ENCODE measurements at places on chromosomes 6 and 20.

DNA sequence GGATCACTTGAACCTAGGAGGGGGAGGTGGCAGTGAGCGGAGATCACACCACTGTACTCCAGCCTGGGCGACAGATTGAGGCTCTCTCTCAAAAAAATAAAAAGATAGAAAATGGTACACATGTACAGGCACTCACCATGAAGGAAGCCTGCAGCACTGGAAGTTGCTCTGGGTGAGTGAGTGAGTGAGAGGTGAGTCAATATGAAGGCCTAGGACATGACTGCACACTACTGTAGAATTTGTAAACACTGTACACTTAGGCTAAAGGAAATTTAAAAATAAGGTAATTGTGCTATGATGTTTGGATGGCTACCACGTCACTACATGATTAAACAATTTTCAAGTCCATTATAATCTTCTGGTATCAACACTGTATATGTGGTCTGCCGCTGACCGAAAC is 216.2 kb downstream of the FOXC1 start:
- no peak for DNase-seq

- DNase-seq = no peak
These were observed 143.6 kb downstream of the DST start for GRCh38 chr6:56499095-56499494.

DNA sequence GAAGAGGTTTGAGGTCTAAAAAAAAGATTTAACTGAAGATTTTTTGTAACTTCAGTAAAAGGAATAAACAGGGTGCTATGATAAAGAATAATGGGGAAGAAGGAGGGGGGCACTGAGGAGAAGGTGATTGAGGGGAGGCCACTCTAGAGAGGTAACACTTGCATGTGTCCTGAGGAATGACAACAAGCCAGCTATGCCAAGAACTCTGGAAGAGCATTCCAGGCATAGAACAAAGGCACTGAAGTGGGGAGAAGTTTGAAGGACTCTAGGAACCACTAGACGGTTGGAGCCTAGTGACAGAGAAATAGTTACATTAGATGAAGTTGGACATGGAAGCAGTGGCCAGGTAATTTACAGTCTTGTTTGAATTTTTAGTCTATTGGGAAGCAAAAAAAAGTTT is 10.8 kb upstream of the SF3B5 start:
- DNase-seq = no peak

- DNase-seq = no peak
These were observed 211.6 kb downstream of the RNF144B start for GRCh38 chr6:18598551-18599264.

DNA sequence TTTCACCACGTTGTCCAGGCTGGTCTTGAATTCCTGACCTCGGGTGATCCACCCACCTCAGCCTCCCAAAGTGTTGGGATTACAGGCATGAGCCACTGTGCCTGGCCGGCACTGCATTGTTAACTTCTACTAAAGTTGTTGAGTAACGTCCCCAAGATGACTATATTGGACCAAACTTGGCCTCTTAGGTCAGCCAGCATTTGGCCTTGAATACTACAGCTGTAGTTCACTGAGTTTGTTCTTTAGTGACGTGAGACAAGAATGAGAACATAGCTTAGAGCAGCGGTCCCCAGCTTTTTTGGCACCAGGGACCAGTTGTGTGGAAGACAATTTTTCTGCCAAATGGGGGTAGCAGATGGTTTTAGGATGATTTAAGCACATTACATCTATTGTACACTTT is 237.1 kb downstream of the TBC1D7 start:
- DNase-seq = no peak

GRCh38 chr20:1378735-1379125 is 14.1 kb downstream of the FKBP1A start:
- no peak for DNase-seq

GRCh38 chr6:98639089-98639635 is 195.2 kb upstream of the POU3F2 start:
- no peak for DNase-seq

GRCh38 chr6:151284012-151284411 is 44.2 kb downstream of the AKAP12 start:
- no peak for DNase-seq

- no peak for DNase-seq
These were observed 6.2 kb downstream of the TRIM26 start for GRCh38 chr6:30206799-30207618.

- DNase-seq = peak; percentile 46
These were observed 1.5 kb upstream of the GMEB2 start for GRCh38 chr20:63628246-63628975.

DNA sequence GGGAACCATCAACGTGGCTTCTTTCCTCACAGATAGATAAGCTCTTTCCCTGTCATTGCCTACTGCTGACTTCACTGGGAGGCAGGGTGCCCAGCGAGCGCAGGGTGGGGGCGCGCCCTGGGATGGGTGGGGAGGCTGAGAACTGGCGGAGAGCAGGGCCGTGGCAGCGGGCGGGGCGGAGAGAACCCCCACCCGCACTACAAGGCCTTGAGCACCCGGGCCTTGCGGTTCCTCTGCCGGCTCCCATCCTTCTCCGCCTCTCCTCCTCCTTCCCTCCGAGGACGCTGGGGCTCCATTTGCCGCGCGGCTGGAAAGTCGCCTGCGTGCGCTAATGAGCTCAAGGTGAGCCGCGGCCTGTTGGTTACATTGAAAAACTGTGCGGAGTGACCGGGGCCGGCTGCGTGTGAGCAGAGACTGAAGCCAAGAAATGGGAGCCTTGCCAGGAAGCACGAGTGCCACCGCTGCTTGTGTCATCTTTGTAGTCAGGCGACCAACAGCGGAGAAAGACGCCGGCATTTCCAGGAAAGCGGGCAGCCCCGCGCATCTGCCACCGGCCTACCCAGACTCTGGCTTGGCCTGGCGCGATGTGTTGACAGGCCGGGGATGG is 963.5 kb upstream of the SLC35B3 start:
- no peak for DNase-seq

DNA sequence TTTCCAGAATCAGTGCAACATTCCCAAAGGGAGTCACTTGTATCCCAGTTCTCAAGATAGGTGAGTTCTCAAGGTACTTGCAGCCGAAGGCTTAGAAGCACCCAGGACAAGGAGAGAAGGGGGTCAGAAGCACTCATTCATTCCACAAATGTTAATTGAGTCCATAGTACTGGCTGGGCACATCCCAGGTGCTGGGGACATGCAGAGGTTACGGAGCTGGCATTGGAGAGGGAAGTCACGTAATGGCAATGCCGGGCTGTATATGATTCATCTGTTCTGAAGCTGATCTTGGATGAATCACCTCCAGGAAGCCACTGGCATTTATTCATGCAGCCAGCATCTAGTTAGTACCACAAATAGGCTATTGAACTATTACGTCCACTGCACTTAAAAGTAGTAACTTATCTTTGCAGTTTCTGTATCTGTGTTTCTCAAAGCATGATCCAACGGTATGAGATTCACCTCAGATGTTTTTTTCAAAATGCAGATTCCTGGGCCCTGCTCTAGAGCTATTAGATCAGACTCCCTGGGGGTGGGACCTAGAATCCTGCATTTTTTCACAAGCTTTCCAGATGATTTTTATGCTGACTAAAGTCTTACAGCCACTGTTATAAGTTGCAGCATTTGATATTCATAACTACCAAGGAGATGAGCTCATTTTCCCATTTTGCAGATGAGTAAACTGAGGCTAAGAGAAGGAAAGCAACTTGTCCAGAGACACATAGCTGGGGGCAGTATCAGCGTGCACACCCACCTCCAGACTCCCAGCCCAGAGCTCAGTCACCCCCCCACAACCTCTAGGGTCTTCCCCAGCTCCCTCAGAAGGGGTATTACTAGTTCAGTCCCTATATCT is 44.1 kb upstream of the ID1 start:
- DNase-seq = no peak

DNA sequence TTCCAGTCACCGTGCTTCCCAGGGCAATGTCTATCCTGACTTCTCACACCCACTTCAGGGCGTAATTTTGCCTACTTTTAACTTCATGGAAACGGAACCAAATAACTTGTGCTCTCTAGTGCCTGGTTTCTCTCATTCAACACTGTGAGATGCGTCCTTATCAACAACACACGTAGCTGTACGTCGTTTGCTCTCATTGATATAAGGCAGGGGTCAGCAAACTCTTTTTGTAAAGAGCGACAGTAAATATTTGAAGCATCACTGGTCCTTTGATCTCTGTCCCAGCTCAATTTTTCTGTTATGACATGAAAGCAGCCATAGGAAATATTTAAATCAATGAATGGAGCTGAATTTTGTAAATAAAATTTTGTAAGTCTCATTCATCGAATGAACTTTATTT is 239.3 kb upstream of the KCNG1 start:
- DNase-seq = no peak

- no peak for DNase-seq
These were observed 90.6 kb downstream of the EYA2 start for GRCh38 chr20:46985250-46985649.

GRCh38 chr6:96856856-96857255 is 19.6 kb upstream of the GPR63 start:
- no peak for DNase-seq

DNA sequence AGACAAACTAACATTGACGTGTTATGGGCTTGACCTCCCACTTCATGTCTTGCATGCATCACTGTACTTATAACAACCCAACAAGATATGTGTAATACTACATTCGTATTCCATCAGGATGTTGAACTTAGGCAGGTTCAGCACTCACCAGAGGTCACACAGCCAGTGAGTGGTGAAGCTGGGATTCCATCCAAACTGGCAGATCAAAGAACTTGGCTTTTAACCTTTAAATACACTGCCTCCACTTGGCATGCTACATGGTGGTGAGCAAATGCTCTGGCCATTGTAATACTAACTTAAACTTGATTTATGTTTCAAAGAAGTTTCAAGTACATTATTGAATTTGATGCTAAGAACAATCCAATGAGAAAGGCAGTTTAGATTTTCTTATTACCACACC is 10.7 kb upstream of the HDDC2 start:
- no peak for DNase-seq

DNA sequence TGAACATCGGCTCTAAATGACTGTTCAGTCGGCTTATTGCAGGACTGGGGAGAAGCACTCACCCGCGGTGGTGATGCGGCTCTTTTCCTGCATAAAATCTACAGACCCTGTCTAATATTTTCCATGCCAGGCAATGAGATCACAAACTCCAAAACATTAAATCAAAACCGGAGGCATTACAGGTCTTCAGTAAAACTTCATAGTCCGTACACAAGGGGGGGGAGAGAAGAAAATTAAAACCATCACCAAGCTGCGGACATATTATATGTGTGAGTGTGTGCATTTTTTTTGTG is 6.3 kb upstream of the PAX1 start:
- no peak for DNase-seq

DNA sequence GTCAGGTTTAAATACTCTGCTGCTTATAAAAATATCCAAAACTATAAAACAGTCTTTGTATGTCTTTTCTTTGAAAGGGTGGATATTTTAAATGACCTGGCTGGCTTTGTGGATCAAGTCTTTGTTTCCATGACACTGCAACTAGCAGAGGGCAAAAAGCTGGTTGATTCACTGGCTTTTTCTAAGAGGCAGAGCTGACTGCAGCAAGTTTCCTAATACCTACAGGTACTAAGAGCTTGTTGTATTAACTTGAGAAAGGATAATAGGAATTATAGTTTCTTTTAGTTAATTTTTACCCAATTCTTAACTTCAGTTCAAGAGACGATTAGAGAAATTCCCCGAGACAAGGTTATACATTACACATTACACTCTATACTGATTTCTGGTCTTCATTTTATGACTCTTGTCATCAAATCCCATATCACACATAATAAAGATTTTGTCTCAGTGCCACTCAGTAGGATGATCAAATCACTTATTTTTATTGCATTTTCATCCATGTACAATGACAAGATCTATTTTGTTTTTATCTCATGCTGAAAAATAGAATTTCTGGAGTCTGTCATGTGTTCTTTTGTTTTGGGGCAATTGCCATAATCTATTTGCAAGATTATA is 120.1 kb upstream of the RIMS1 start:
- DNase-seq = no peak

- no peak for DNase-seq
These were observed 67.2 kb upstream of the LAMP5 start for GRCh38 chr20:9447182-9447581.

GRCh38 chr6:34912715-34913464 is 23.8 kb downstream of the ANKS1A start:
- DNase-seq = no peak

DNA sequence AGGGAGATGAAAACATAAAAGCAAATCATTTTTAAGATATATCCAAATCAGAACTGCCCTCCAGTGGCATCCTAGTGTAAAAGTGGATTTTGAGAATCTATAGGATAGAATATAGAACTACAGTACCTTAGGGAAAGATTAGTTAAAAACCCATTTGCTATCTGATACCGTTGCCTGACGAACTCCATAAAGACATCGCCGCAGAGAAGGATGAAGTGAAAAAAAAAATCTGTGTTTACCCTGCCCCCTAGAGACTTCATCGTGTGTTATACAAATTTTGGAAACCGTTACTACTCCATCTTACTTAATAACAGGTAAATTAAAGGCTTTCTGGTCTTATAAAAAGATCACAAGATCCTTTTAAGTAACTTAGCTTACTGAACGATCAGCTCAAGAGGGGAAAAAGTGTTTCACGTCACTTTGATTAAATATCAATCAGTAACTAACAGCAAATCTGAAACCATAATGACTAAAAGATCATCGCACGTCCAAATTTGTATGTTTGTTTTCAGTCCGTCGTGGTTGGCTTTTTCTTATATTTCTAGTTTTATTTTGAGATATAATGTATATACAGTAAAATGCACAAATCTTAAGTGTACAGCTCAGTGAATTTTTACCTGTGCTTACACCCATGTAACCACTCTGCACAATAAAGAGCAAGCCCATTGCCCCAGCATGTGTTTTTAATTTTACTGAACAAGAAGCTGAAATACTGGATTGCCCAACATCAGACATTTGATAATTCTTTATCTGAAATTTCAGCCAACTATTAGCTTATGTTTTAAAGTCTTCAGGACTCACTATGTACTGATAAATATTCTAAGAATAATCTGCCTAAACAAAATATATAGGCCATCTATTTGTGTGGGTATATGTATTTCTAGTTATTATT is 881 bp upstream of the MCM3 start:
- DNase-seq = no peak

DNA sequence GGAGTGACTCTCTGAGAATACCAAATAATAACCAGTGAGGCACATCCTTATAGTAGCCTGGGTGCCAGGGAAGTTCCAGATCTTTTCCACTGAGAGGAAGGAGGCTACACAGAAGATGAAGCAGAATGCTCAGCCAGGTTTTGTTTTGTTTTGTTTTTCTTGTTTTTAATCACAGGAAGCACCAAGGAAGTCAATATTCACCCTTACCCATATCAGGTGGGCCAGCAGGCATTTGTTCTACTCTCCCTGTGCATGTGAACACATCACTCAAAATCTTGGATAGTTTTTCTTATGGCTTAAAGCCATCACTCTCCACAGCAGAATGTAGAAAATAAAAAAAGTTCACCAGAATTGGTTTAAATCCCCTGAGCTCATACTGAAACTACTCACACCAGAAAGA is 10.5 kb downstream of the SLC17A1 start:
- no peak for DNase-seq

GRCh38 chr6:111743862-111744692 is 129.2 kb downstream of the FYN start:
- no peak for DNase-seq

- no peak for DNase-seq
These were observed 10.3 kb downstream of the DSE start for GRCh38 chr6:116381000-116381399.

All from stimulated activated CD8-positive, alpha-beta memory T cell treated with anti-CD3 and anti-CD28 coated beads, Interleukin-12 subunit alpha, Interleukin-12 subunit beta, amount 100 ng/mL, for 4 hours (primary cell).